Aorta (tissue), 5 donors: ENCODE measurements at places on chromosomes 12 and 14. TPM values are rescaled to one million over a fixed set of nuclear protein-coding genes. Genes with fewer than 3 reads are reported as not detected.
A peak's percentile ranks its signal among the peaks of the same experiment; 100 is the strongest.

CCDC177 gene
- polyA plus RNA-seq: not detected

MUCL1 gene
- polyA plus RNA-seq: not detected

KHNYN gene
- 15.2 TPM for polyA plus RNA-seq

KLRK1 gene
- polyA plus RNA-seq: 1.5 TPM

SSPN gene
- 24.5 TPM for polyA plus RNA-seq

CSRP2 gene
- polyA plus RNA-seq: 179 TPM

INHBC gene
- not detected for polyA plus RNA-seq

OR4K17 gene
- polyA plus RNA-seq: not detected

ADAM21 gene
- polyA plus RNA-seq: not detected

C3AR1 gene
- 23.9 TPM for polyA plus RNA-seq

SALL2 gene
- 7.0 TPM for polyA plus RNA-seq

LYZ gene
- 15.1 TPM for polyA plus RNA-seq

DLK1 gene
- polyA plus RNA-seq: not detected

CD4 gene
- 2.1 TPM for polyA plus RNA-seq

RASSF9 gene
- polyA plus RNA-seq: 0.25 TPM

NTS gene
- polyA plus RNA-seq: not detected

PPP2R5C gene
- polyA plus RNA-seq: 64.0 TPM

DNA sequence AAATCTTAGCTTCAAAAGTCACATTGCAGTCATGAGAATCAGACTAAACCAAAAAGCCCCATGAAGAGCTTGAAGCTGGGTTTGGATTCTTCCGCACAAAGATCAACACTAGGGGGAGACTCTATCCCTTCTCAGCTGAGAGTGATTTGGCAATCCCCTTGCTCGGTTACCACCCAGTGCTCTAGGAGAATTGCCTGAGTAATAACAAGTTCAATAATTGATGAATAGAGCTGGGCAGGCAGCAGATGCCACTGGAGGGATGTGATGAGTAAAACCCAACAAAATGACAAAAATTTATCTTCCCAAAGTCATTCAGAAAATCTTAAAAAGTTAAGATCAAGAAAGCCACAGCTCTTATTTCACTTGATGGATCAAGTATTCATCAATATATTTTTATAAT lies 185.6 kb upstream of the ARID2 start:
- no peak for DNase-seq

DNA sequence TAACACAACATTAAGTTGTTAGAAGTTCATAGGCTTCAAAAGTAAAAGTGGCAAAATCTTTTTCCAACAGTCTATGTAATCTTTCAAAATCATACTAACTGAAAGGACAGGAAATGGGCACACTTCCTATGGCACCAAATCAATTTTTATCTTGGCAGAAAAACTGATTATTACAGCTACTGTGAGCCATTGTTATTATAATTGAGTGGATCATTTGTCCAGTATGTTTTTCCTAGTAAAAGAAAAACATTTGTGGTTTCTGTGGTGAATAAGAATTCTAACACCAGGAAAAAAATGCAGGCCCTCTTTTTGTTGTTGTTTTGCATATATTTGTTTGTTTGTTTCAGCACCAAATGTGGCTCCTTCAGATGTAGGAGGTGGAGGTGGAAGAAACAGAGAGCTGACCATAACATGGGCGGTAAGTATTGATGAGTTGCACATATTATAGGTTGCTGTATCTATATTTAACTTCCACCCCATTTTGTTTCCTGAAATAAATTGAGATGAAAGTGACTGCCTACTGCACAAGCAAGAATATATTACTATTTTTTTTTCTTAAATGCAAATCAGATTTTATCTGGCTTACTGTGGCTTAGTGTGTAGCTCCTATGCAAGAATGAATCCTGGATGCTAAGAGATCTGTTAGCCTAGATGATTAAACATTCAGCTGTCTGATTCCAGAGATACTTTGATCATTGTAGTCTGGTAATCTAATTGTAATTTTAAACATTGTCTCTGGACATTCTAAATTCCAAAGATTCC lies 174.1 kb upstream of the PDZRN4 start:
- no peak for DNase-seq

- DNase-seq: no peak
Measured at GRCh38 chr12:77005611-77006098, 59.7 kb downstream of the E2F7 start.

- no peak for DNase-seq
Measured at GRCh38 chr14:50773632-50774541, 57.1 kb downstream of the NIN start.

DNA sequence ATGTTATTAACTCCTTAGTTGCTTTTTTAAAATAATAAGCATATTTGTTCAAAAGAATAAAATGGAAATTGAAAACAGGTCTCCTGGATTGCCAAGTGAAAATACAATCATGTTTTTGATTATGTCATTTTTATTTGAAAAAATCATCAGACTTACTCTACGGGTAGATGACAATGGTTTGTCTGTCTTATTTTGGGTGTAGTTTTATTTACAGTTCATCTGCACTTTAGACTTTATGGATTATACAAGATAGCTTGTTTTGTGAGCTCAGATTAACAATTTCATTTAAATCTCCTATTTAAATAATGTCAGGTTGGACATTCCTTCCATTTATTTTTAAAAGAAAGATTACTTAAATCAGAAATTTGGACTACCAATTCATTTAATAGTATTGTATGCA lies 14.8 kb downstream of the TMEM260 start:
- no peak for DNase-seq

DNA sequence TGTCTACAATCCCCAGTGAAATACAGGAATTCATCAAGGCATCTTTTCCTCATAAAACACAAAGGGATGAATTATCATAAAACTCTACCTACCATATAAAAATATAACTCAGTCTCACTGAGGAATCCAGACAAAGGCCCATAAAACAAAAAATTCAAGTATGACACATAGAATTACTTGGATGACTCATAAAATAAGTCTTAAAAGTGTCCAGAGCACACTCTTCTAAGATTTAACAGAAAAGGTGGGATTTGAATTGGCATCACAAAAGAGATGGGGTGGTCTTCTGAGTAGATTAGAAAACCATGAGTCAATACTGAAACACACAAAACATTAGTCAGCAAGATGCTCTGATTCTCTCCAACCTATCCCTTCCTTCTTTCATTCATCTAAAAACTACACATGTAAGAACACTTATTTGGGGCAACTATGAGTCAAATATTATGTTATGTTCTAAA lies 202.7 kb upstream of the GARIN6 start:
- no peak for DNase-seq

DNA sequence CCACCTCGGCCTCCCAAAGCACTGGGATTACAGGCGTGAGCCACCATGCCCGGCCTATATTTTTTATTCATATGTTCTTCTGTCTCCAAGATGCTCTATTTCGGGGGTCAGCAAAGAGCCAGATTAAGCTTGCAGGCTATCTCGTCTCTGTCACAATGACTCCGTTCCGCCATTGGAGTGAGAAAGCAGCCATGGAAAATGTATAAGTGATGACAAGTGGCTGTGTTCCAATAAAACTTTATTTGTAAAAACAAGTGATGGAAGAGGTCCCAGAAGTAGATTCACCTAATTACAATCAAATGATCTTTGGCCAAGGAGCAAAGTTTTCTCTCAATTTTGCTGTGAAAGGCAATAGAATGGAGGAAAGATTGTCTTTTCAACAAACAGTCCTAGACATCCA lies 342.6 kb downstream of the MED13L start:
- no peak for DNase-seq

GRCh38 chr12:130761537-130762318 lies 45.6 kb upstream of the RIMBP2 start:
- no peak for DNase-seq

GRCh38 chr12:124495194-124495983 lies 72.0 kb downstream of the NCOR2 start:
- no peak for DNase-seq

GRCh38 chr12:119727600-119728443 lies 59.9 kb downstream of the PRKAB1 start:
- DNase-seq: no peak

- no peak for DNase-seq
Measured at GRCh38 chr14:50107850-50108249, 8.5 kb downstream of the VCPKMT start.

GRCh38 chr12:304805-305204 lies 42.2 kb upstream of the SLC6A13 start:
- DNase-seq: no peak

- DNase-seq: peak; percentile 82
Measured at GRCh38 chr14:101628471-101628966, 67.2 kb downstream of the DIO3 start.

DNA sequence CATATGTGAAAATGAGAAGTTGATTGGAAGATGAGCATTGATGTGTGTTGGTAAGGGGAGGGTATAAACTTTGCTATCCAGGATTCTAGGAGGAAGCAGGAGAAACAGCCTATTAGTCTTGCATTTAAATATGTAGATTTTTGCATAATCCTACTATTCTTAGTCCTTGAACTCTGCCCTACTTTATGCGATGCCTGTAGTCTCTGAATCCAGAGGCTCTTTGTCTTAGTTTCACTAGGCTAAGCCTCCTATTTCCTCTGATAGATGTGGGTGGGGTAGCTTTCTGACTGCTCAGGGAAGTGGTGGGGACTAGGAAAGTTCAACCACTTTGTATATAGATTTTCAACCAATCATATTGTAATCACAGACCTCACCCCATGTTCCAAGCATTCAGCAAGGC lies 49.5 kb upstream of the KCNC2 start:
- no peak for DNase-seq

DNA sequence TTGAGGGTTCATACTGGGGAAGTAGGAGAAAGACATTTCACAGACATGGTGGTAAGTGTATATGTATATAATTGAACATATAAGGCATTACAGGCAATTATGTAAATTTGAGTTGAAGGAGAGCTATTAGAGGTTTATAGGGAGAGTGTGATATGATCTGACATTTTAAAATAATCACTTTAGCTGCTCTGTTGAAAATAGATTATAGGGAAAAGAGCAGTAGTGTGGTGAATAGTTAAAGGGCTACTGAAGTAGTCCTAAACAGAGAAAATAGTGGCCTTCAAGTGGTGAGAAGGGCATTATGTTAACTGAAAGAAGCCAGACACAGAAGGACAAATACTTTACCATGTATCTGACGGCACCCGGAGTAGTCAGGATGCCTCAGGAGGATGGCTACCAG lies 234.2 kb downstream of the SLC41A2 start:
- no peak for DNase-seq

- no peak for DNase-seq
Measured at GRCh38 chr12:118689793-118690192, 291.5 kb upstream of the SRRM4 start.

GRCh38 chr14:20782280-20782890 lies 1.3 kb downstream of the RNASE6 start:
- DNase-seq: no peak

- no peak for DNase-seq
Measured at GRCh38 chr12:88247241-88247643, 105.1 kb downstream of the TMTC3 start.

DNA sequence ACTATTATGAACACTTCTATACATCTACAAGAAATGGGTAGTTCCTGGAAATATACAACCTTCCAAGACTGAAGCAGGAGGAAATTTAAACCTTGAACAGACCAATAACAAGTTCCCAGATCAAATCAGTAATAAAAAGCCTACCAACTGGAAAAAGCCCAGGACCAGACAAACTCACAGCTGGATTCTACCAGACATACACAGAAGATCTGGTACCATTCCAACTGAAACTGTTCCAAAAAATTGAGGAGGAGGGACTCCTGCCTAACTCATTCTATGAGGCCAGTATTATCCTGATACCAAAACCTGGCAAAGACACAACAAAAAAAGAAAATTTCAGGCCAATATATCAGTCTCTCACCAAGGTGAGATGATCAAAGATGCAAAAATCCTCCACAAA lies 189.4 kb downstream of the RPS29 start:
- no peak for DNase-seq

- DNase-seq: no peak
Measured at GRCh38 chr12:4116251-4117111, 157.1 kb upstream of the CCND2 start.

GRCh38 chr12:1593174-1594005 lies 991 bp downstream of the FBXL14 start:
- DNase-seq: peak; percentile 83

DNA sequence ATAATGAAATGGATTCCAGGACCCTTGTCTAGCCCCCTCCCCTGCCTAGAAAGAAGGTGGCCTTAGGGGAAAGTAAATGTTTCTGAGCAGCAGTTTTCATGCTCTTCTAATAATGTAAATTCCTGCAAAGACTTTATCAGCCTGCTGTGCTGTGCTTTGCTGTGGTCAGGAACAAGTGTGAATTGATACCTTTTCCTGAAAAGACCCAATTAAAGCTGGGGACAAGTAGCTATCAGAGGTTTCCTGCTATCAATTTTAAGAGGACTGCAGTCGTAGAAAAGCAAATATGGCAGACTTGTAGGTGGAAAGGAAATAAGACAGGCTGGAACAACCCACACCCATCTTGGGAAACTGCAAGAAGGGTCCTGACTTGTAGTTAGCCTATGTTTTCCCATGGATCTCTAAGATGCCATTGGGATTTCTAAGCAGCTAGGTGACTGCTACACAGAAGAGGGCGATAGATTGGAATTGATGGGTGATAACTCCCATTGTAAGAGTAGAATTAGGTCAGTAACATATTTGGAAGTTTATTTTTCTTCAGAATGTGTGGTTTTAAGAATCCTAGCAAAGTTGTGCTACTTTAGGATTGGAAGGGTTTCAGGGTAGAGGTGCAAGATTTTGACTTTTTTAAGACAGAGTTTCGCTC lies 3.1 kb downstream of the DYNLL1 start:
- no peak for DNase-seq

DNA sequence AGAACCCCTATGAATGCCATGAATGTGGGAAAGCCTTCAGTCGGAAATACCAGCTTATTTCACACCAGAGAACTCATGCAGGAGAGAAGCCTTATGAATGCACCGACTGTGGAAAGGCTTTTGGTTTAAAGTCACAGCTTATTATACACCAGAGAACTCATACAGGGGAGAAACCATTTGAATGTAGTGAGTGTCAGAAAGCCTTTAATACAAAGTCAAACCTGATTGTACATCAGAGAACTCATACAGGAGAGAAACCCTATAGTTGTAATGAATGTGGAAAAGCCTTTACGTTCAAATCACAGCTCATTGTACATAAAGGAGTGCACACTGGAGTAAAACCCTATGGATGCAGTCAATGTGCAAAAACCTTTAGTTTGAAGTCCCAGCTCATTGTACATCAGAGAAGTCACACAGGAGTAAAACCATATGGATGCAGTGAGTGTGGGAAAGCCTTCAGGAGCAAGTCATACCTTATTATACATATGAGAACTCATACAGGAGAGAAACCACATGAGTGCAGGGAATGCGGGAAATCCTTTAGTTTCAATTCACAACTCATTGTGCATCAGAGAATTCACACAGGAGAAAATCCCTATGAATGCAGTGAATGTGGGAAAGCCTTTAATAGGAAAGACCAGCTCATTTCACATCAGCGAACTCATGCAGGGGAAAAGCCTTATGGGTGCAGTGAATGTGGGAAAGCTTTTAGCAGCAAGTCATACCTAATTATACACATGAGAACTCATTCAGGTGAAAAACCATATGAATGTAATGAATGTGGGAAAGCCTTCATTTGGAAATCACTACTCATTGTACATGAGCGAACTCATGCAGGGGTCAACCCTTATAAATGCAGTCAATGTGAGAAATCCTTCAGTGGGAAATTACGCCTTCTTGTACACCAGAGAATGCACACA lies 22.3 kb downstream of the ZNF268 start:
- no peak for DNase-seq
